Heart right ventricle (tissue), 16 donors: ENCODE measurements at places on chromosomes 2 and 18. TPM values are rescaled to one million over a fixed set of nuclear protein-coding genes. Genes with fewer than 3 reads are reported as not detected.
A peak's percentile ranks its signal among the peaks of the same experiment; 100 is the strongest.

Gene SCG2
- not detected for total RNA-seq

Gene RAB27B
- 0.86 TPM for total RNA-seq

Gene IRS1
- total RNA-seq, result 13.5 TPM

Gene OSBPL6
- total RNA-seq, result 1.2 TPM

Gene KLHL29
- total RNA-seq, result 1.5 TPM

Gene GCKR
- not detected for total RNA-seq

DNA sequence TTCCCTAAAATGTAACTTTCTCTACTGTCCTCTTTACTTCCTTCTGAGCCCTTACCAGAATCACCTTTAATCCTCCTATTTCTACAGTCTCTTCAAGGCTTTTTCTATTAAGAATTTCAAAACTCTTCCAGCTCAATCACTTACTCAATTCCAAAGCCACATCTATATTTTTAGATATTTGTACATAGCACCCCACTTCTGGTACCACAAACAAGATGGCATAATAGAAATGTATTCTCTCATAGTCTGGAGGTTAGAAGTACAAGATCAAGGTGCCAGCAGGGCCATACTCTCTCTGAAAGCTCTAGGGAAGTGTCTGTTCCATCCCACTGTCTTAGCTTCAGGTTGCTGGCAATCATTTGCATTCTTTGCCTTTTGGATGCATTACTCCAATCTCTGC, 11.1 kb downstream of the ZSCAN30 start:
- DNase-seq, result no peak
- no peaks in the 10 kb centered on the region for H3K27me3 ChIP-seq
- peaks cover 9% of the 10 kb centered on the region for H3K36me3 ChIP-seq
- H3K4me3 ChIP-seq, result no peak overlapping the region

GRCh38 chr2:28934769-28935168, 40.3 kb downstream of the WDR43 start:
- H3K27me3 ChIP-seq, result no peaks in the 10 kb centered on the region
- no peak for DNase-seq

DNA sequence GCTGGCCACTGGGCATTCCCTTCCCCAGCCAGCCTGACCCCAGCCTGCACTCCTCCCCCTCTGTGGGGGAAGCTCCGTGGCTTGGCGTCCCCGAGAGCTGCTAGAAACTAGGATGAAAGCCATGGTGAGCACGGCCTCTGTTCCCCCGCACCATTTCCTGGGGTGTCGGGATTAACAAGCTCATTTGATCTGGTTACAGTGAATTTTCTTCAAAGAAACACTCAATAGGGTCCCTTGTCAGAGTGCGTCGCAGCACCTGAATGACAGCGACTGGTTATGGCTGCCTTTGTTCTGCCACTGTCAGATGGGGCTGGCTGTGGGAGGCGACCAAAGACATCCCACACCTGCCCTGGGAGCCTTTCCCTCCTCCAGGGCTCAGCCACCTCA, 7.7 kb upstream of the ALPI start:
- no peak for DNase-seq
- no peak overlapping the region for H3K4me3 ChIP-seq
- H3K4me1 ChIP-seq, result no peaks in the 10 kb centered on the region

DNA sequence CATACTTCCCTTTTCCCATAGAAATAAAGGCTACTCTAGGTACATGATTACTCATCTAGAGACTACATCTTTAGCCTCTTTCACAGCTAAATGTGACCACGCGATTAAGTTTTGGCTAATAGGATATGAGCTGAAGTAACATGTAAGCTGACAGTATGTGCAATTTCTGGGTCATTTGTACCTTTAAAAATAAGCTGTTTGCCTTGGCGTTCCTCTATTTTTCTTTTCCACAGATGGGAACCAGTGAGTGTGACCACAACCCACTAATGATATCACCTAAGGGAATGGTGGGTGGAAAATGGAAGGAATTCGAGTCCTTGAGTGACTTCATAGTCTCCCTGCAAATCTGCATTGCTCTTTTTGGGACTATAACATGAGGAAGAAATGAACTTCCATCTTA, 11.7 kb upstream of the NABP1 start:
- H3K4me1 ChIP-seq, result no peaks in the 10 kb centered on the region
- H3K4me3 ChIP-seq, result no peak overlapping the region
- no peak overlapping the region for H3K27ac ChIP-seq
- no peaks in the 10 kb centered on the region for H3K27me3 ChIP-seq
- H3K36me3 ChIP-seq, result no peaks in the 10 kb centered on the region

DNA sequence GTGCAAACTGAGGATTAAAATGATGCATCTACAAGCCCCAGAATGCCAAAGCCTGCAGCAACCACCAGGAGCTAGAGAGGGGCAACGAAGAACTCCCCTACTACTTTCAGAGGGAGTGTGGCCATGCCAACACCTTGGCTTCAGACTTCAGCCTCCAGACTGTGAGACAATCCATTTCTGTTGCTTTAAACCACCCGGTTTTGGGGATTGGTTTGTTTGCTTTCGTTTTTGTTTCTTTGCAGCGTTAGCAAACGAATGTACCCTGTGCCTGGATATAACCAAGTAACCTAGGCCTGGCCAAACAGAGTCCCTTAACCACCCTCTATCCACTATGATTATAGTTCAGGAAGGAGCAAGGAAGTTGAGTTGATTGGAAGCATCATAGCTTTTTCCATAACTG, 171.2 kb upstream of the NCK2 start:
- no peak overlapping the region for H3K27ac ChIP-seq
- H3K4me3 ChIP-seq, result no peak overlapping the region
- H3K4me1 ChIP-seq, result peaks cover 10% of the 10 kb centered on the region
- no peaks in the 10 kb centered on the region for H3K36me3 ChIP-seq
- no peak for DNase-seq
- peaks cover under 1% of the 10 kb centered on the region for H3K27me3 ChIP-seq

DNA sequence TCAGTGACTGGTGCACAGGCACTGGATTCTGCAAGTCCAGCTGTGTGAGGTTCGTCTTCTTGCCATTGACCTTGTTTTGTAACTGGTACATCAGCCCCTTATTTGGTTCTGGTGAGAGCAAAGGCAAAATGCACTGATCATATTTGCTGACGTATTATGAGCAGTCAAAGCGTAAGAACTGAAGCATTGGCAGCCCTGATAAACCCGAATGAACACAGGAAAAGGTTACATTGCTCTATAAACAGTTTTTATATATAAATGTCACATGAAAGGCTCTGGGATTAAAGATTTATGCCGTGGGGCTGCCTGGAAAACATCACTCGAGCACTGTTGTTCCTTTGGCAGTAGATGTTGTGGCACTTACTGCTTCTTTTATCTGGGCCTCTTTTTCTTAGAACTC, 167.9 kb downstream of the IRS1 start:
- H3K36me3 ChIP-seq, result no peaks in the 10 kb centered on the region
- no peak for DNase-seq
- H3K4me1 ChIP-seq, result peaks cover 6% of the 10 kb centered on the region
- no peaks in the 10 kb centered on the region for H3K27me3 ChIP-seq

DNA sequence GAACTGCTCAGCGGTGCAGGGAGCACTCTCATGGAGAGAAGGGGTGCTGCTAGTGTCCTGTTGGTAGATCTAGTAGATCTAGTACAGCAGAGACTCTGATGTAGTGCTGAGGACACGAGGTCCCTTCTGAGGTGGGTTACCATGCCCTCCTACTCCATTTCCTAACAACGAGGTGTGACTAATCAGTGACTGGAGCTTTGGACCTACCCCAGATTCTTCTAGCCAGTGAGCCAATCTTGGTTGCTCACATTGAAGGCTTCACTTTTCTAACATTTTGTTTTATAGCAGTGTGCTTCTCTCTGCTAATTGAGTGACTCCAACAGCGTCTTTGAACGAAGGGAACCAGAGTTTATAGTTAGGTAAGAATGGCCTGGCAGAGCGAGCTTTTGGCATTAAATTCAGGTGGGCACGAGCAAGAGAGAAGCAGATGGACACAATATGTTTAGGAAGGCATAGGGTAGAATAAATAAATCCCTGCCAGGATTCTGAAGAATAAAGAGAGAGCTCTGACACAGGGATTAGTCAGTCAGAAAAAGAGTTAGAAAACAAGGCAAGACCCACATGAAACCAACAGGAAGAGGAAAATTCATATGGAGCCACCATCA, 306.0 kb upstream of the RAB12 start:
- H3K36me3 ChIP-seq, result peaks cover 52% of the 10 kb centered on the region
- H3K4me1 ChIP-seq, result no peaks in the 10 kb centered on the region
- H3K27me3 ChIP-seq, result no peaks in the 10 kb centered on the region
- H3K27ac ChIP-seq, result no peak overlapping the region
- no peak for DNase-seq

GRCh38 chr18:9260388-9261380, 73.9 kb upstream of the TWSG1 start:
- no peak for DNase-seq
- H3K4me3 ChIP-seq, result no peak overlapping the region
- no peak overlapping the region for H3K27ac ChIP-seq
- H3K27me3 ChIP-seq, result no peaks in the 10 kb centered on the region

DNA sequence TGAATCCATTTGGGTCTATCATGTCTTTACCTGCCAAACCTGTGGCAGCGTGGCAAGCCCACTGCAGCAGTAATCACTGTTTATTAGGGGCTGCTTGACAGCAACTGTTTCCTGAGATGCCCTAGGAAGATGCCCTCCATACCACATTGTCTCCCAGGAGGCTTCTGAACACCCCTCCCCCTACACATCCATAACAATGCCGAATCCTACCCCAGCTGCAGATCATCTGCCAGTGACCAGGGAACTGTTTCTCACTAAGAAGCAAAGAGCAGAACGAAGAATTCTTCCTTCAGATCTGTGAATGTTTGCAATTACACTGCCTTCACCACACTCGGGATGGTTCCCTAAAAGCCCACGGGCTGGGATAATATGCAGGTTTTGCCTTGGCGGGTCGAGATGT, 127.8 kb downstream of the VIT start:
- H3K36me3 ChIP-seq, result no peaks in the 10 kb centered on the region
- no peaks in the 10 kb centered on the region for H3K27me3 ChIP-seq
- H3K4me3 ChIP-seq, result no peak overlapping the region

DNA sequence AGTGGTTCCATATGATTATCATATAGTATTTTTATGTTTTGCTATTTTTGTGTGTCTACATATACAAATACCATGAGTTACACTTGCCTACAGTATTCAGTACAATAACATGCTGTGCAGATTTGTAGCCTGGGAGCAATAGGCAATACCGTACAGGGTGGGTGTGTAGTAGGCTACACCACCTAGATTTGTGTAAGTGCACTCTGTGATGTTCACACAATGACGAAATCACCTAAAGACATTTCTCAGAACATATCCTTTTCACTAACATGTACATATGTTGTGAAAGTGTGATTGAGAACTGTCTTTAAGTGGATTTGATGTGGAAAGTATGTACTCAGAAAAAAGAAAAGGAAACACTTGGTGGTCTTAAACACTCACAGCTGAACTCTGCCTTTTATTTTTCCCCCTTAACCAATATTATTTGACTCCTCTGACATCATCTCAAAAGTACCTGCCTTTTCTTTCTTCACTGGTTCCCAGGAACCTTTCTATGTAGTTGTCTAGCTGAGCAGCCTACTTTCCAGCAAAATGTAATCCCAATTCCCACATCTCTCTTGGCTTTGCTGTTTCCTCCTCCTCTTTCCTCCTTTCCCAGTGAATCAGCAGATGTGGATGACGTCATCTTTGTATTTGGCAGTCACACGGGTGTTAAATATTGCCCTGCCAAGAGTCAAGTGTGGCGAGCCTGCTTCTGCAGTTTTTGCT, 47.7 kb downstream of the OSBPL6 start:
- H3K4me1 ChIP-seq, result peaks cover 15% of the 10 kb centered on the region
- peak; percentile 74 for DNase-seq
- no peaks in the 10 kb centered on the region for H3K36me3 ChIP-seq
- H3K27ac ChIP-seq, result no peak overlapping the region
- no peaks in the 10 kb centered on the region for H3K27me3 ChIP-seq

DNA sequence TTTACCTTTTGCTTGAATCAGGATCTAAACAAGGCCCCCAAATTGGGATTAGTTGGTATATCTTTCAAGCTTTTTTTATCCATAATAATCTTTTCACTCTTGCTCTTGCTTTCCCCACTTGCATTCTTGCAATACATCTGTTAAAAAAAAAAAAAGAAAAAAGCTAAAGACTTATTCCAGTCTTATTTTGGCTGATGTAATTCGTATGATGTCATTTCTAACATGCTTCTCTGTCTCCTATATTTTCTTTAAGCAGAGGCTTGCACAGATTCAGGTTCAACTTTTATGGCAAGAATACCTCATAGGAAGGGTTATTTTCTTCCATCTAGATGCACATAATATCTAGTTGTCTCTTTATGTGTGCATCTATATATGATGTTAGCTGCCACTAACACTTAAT, 9.8 kb upstream of the GCFC2 start:
- no peak for DNase-seq
- no peak overlapping the region for H3K27ac ChIP-seq
- H3K4me1 ChIP-seq, result no peaks in the 10 kb centered on the region
- no peak overlapping the region for H3K4me3 ChIP-seq

GRCh38 chr2:219452361-219453317, 18.0 kb downstream of the SPEG start:
- no peaks in the 10 kb centered on the region for H3K36me3 ChIP-seq
- H3K4me3 ChIP-seq, result no peak overlapping the region
- H3K27me3 ChIP-seq, result no peaks in the 10 kb centered on the region
- peaks cover 29% of the 10 kb centered on the region for H3K4me1 ChIP-seq

- no peak for DNase-seq
- no peaks in the 10 kb centered on the region for H3K27me3 ChIP-seq
- no peak overlapping the region for H3K27ac ChIP-seq
- H3K4me1 ChIP-seq, result no peaks in the 10 kb centered on the region
- H3K4me3 ChIP-seq, result no peak overlapping the region
Measured at GRCh38 chr2:5250482-5250881, 441.7 kb upstream of the SOX11 start.

- no peaks in the 10 kb centered on the region for H3K4me1 ChIP-seq
- no peak for DNase-seq
- no peaks in the 10 kb centered on the region for H3K36me3 ChIP-seq
- no peak overlapping the region for H3K4me3 ChIP-seq
Measured at GRCh38 chr2:85938456-85938855, 49.7 kb upstream of the ST3GAL5 start.

DNA sequence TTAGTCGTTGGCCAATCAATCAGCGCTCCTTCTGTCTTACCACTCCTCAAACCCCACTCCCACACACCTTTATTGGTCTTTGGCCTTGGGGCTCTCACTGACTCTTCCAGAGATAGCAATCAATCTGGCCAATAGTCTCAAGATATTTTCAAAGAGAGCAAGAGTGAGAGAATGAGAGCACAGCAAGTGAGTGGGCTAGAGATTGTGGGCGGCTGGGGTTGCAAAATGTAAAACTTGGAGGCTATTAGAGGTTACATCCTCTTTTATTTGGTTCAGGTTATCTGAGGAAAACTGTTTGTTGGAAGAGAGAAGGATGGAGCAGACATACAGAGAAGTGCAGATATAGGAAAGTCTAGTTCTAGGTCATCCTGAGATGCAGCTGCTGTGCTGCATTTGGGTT, 32.8 kb downstream of the TACR1 start:
- H3K36me3 ChIP-seq, result no peaks in the 10 kb centered on the region
- no peaks in the 10 kb centered on the region for H3K27me3 ChIP-seq
- no peak for DNase-seq
- no peak overlapping the region for H3K27ac ChIP-seq
- H3K4me1 ChIP-seq, result peaks cover under 1% of the 10 kb centered on the region

- H3K4me1 ChIP-seq, result no peaks in the 10 kb centered on the region
- no peak overlapping the region for H3K27ac ChIP-seq
- no peak overlapping the region for H3K4me3 ChIP-seq
- H3K27me3 ChIP-seq, result no peaks in the 10 kb centered on the region
Measured at GRCh38 chr2:48221846-48222516, 308.0 kb upstream of the STON1 start.

- no peak for DNase-seq
- H3K4me1 ChIP-seq, result no peaks in the 10 kb centered on the region
- H3K36me3 ChIP-seq, result no peaks in the 10 kb centered on the region
- no peaks in the 10 kb centered on the region for H3K27me3 ChIP-seq
- no peak overlapping the region for H3K4me3 ChIP-seq
Measured at GRCh38 chr2:24482972-24483300, 8.1 kb upstream of the NCOA1 start.
